ENCODE measurements at places on chromosomes 7 and 10.
A peak's percentile ranks its signal among the peaks of the same experiment; 100 is the strongest.

- DNase-seq = peak; percentile 47
These were observed 120.0 kb upstream of the PLPP4 start for GRCh38 chr10:120336911-120337540.

- DNase-seq = no peak
These were observed 12.7 kb downstream of the SHH start for GRCh38 chr7:155799514-155799913.

GRCh38 chr10:22271786-22272185, 44.4 kb upstream of the COMMD3 start:
- DNase-seq = no peak

- no peak for DNase-seq
These were observed 52.9 kb upstream of the SHH start for GRCh38 chr7:155864991-155865690.

DNA sequence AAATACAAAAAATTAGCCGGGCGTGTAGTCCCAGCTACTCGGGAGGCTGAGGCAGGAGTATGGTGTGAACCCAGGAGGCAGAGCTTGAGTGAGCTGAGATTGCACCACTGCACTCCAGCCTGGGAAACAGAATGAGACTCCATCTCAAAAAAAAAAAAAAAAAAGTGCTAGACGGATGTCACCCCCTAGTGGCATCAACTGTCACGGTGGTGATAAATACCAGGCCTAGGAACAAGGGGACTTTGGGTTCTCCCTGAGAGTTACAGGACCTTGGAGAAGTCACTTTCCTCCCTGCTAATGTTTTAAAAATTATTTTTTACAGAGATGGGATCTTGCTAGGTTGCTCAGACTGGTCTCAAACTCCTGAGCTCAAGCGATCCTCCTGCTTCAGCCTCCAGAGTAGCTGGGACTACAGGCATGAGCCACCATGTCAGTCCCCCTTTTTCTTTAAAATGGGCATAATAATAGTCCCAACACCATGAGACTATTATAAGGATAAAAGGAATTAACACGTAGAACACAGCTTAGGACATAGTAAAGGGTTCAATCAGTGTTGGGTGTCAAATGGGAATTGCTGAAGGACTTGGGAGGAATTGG, 2.6 kb upstream of the TMEM130 start:
- no peak for DNase-seq

DNA sequence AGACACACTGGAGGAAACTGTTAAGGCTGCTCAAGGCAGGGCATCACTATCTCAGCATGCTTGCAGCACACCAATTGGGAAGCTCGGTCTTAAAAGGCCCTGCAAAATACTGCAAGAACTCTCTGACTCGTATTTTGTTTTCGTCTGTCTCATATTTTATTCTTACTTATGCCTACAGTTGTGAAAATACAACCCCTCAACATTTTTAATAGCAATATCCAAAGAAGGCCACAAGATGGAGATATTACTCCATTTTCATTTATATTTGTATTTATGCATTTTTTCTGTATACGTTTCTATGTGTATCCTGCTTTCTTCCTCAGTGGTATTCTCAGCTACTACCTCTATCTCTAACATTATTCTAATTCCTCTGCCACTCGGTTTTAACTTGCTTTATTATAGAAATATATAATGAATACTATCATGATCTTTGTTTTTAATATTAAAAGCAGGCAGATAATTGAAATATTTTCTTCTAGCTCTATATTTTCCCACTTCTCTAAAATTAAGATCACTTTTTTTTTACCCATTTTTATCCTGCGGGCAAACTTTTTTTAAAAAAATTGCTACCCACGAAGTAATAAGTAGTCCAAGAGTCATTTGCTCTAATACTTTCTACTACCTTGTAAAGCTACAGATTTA, 10.0 kb downstream of the DNAJC1 start:
- no peak for DNase-seq

GRCh38 chr7:123975084-123975483, 50.0 kb downstream of the SPAM1 start:
- DNase-seq = no peak

- DNase-seq = no peak
These were observed 113.9 kb downstream of the MYOF start for GRCh38 chr10:93368210-93368609.

DNA sequence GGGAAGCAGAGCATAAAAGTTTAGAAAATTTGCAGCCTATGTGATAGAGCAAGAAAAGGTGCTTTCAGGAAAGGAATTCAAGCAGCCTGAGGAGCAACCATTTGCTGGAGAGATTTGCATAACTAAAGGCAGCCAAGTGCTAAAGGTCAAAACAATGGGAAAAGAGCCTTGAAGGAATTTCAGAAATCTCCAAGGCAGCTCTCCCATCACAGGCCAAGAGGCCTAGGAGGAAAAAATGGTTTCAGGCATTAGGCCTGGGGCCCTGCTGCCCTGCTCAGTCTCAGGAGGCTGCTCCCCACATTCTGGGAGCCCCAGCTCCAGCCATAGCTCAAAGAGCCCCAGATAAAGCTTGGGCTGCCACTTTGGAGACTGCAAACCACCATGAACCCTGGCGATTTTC, 95.9 kb upstream of the UNC5B start:
- no peak for DNase-seq

DNA sequence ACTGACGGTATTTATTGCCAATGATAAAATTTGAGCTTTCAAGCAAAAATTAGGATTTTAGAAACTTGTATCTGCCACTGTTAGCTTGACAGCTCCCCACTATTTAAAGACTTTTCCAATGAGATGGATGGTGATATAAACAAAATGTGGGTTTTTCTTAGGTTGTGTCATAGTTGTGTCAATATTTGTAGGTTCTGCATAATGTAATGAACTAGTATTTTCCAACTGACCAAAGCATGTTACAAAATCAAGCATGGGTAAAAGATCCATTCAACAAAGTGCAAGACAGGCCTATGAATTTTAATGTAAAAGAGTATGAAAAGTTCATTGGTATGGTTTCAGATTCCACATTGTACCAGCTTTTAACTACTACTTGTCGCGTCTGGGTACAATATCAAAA, 165.6 kb downstream of the SKAP2 start:
- no peak for DNase-seq

GRCh38 chr7:133646472-133647315, 393.8 kb downstream of the EXOC4 start:
- DNase-seq = no peak

DNA sequence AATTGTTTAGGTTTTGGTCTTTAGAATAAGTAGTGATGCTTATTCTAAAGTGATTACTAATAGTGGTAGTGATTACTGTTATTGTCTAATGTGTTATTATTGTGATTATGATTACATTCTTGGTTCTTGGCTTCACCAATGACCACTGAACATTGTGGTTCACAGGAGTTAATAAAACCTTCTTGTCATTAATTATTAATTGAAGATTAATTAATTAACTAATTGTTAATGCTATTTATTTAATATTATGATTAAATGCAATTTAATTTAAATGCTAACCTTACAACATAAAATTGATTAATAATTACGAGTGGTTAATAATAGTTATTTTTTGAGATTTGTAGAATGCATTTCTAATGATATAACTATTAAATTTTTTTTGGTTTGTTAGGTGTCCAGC, 747.7 kb upstream of the POM121L12 start:
- no peak for DNase-seq

- peak; percentile 20 for DNase-seq
These were observed 166.0 kb upstream of the SP4 start for GRCh38 chr7:21261627-21262594.

- DNase-seq = no peak
These were observed 136.8 kb downstream of the MDFIC start for GRCh38 chr7:115058726-115059125.

- no peak for DNase-seq
These were observed 336.6 kb upstream of the MKI67 start for GRCh38 chr10:128462844-128463243.

DNA sequence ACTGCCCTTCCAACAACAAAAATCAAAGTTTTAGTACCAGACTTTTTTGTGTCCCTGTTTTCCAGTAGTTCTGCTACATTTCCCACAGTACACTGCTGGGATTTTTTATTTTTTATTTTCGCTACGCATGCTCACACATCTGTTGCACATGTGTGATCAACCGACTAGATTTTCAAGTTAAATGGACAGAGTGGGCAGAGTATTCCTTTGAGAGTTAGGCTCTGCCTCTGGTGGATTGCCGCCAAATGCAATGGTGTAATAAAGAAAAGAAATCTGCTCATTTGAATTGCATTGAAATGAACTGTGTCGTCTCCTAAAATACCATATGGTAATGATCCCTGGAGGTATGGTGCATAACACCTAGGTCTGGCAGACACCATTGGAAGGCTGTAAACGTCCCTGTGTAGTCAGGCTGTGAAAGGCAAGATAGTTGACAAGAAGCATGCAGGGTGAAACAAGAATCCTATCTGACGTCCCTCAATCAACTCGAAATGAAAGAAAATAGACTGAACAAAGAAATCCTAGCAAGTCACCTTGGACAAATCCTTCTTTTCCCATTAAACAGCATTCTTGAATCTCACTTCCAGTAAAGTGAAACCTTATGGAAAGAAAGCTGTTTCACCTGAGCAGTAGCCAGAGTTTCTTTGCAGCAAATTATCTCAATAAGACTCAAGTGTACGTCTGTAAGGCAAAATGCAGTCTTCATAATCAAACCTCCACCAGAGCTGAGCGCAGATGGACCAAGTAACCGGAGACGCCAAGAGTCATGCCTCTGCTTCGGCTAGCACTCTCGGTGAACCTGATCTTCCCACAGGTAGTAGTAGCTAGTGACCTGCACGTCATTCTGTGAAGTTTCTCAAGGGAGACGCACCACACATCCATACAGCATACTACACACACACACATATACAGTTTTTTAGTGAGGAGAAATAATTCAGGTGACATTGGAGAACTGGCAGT, 357.3 kb downstream of the CRPPA start:
- no peak for DNase-seq

DNA sequence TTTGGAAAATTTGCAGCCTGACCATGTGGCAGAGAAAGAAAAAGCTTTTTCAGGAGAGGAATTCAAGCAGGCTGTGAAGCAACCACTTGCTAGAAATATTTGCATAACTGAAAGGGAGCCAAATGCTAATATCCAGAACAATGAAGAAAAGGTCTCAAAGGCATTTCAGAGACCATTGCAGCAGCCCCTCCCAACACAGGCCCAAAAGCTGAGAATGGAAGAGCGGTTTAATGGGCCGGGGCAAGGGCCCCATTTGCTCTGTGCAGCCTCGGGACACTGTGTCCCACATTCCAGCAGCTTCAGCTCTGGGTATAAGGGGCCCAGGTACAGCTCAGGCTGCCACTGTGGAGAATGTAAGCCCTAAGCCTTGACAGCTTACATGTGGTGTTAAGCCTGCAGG, 918.1 kb upstream of the POT1 start:
- DNase-seq = no peak

DNA sequence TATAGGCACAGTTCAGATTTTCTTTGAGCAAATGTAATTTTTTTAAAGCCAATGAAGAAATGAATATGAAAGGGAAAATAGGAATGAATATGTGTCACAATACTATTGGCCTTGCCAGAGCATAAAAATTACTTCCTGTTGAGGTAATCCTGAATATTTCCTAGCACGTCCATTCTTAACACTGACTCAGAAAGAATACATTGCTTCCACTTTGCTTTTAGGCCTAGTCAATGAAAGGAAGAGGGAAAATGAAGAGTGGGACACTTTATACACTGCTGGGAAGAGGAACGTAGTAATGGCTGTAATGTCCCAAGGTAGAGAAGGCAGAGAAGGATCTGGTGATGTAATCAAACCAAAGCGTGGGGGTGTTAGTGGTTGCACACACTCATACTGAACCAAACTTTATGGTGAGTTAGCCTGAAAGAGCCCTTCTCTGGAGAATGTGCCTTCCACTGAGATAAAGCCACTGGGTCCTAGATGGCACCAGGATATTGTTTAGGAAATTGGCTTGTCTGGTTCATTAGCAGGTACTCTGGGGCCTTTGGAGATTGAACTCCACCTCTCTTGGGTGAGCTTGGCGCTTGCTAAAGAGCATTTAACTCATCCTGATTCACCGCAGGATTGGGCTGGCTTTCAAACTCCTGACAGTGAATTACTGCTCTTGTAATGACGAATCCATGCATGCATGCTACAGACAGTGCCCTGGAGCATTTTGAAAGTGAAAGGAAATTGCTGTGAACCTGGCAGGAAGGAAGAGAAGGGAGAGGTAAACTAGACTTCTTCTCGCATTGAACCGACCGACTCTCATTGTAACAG, 254.9 kb downstream of the KIAA1217 start:
- DNase-seq = no peak

DNA sequence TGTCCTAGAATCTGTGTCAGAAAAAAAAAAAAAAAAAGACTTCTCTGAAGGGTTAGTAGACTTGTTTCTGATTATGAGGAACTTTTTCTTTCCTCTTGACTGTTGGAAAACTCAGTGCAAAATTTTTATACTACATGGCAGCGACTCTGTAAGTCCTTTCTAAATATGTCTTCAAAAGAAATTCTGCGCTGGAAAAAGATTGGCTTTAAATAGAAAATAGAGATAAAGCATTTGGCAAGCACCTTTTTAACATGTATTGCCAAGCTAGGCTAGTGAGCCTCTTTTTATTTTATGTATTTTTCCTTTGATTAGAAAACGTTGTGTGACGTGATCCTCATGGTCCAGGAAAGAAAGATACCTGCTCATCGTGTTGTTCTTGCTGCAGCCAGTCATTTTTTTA, 17.9 kb downstream of the KLHL7 start:
- DNase-seq = no peak

GRCh38 chr10:96074776-96075175, 31.4 kb downstream of the CCNJ start:
- no peak for DNase-seq

- DNase-seq = no peak
These were observed 417.1 kb downstream of the TCERG1L start for GRCh38 chr10:130894471-130894870.

GRCh38 chr7:85708221-85708620, 521.4 kb upstream of the SEMA3D start:
- DNase-seq = no peak

- no peak for DNase-seq
These were observed 137.3 kb upstream of the NANOS1 start for GRCh38 chr10:118892255-118892654.

- DNase-seq = no peak
These were observed 503.2 kb upstream of the MKI67 start for GRCh38 chr10:128629111-128630096.

- DNase-seq = no peak
These were observed 606.0 kb downstream of the INHBA start for GRCh38 chr7:41096917-41097316.
